ENCODE measurements at places on chromosomes 2 and 18.

GRCh38 chr2:207133820-207134519, 31.8 kb downstream of the KLF7 start:
- no peak for DNase-seq

GRCh38 chr18:7682321-7682720, 115.2 kb downstream of the PTPRM start:
- no peak for DNase-seq

DNA sequence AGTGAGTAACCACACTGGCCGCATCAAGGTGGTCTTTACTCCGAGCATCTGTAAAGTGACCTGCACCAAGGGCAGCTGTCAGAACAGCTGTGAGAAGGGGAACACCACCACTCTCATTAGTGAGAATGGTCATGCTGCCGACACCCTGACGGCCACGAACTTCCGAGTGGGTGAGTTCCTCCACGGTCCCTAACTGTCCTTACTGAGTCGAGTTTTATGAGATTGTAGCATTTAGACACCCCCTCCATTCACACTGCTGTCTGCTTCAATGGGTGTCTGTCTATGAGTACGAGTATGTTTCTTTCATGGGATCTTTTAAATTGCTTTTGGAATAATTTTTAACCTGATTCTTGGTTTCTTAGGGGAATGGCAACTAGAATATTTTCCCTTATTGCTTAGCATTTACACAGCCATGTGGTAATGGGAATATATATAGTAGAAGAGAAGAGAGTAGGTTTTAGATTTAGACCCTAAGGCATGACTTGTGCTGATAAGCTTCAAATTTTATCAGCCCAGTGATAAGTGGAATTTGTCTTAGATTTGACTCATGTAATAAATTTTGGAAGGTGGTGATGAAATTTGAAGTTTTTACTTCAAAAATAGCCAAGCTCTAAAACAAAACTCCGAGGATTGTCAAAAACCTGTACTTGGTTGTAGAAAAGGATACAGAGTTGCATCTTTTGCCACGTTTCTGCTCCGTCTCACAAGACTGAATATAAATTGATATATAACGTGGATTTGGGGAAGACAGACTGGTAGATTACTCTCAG, 188.2 kb downstream of the LTBP1 start:
- DNase-seq, result no peak

- DNase-seq, result no peak
Measured at GRCh38 chr2:16266571-16266970, 326.2 kb downstream of the MYCN start.

DNA sequence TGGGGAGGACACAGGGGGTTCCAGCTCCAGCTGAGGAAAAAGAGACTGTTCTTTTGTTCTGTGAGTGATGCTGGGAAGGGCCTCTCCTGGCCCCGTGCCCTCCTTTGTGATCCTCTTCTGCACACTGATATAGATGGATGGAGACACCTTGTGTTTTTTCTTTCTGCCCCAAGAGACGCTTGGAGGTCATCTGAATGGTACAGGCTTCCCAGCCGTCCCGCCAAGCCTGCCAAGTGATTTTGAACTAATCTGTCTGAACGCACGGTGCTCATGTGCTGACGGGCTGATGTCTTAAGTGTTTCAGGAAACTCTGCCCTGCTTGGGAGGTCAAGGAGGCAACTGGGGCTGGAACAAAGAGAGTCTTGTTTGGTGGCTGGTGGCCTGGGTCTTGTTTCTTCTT, 57.5 kb downstream of the KIF5C start:
- no peak for DNase-seq

DNA sequence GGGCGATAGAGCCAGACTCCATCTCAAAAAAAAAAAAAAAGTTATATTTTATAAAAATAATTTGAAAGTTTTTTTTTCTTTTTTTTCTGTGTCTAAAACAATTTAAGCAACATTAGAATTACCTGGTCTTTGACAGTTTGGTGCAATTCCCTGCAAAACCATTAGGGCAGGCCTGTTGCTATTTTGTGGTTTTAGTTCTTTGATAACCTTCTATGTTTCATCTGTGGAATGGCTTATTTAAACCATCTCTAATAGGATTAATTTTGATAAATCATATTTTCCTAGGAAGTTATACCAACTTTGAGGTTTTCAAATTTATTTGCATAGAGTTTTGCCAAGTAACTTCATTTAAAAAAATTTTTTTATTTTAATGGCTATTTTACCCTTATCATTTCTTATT, 141.2 kb upstream of the TWIST2 start:
- DNase-seq, result no peak

DNA sequence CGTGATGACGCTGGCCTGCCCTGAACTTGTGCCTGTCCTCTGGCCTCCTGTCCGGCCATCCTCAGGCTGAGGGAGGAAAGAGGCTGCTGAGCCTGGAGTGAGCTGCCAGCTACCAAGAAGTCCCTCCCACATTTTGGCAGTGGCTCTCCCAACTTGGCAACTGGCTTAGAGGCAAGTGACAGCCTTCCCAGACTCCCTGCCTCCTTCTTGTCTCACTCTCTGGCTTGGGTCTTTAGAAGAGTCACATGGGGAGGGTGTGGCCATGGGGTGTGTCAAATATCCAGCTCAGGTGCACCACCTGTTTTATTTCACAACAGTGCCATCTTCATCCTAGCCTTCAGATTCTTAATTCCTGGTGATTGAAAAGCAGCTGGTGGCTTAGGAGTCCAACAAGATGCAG, 222.9 kb downstream of the PRKCE start:
- DNase-seq, result no peak

DNA sequence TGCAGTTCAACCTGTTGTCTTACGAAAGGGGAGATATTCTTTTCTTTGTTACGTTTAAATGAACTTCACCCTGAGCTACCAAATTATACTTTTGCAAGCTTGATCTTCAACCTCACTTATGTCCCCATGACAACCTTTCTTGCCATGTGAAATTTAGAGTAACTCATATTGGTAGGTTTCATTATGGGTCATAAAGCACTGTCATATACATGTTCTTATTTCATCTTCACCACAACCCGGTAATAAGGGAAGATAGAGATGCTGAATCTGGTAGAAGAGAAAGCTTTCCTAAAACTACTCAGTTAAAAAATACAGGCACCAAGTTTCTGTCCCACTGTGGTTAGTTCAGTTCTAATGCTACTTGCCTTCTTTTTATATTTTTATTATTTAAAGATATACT, 208.5 kb upstream of the NRP2 start:
- DNase-seq, result no peak

- no peak for DNase-seq
Measured at GRCh38 chr18:77077401-77077800, 55.2 kb downstream of the MBP start.

DNA sequence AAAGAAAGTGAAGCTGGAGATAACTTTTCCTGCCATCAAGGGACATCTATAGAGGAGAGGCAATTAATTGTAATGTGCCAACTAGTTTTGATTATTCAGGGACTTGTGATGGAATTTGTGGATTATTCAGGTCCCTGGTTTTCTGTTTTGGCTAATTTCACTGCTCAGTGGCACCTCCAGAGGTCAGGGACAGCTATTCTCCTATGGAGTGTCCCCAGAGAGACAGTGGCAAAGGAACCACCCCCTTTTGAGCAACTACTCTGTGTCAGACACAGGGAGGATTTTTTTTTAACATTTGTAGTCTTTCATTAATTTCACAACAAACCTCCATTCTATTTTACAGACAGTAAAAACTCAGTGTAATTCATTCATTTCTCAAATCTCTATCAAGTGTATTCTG, 206.0 kb upstream of the SPRED2 start:
- DNase-seq, result no peak

- DNase-seq, result no peak
Measured at GRCh38 chr2:239184968-239185903, 215.6 kb downstream of the HDAC4 start.

DNA sequence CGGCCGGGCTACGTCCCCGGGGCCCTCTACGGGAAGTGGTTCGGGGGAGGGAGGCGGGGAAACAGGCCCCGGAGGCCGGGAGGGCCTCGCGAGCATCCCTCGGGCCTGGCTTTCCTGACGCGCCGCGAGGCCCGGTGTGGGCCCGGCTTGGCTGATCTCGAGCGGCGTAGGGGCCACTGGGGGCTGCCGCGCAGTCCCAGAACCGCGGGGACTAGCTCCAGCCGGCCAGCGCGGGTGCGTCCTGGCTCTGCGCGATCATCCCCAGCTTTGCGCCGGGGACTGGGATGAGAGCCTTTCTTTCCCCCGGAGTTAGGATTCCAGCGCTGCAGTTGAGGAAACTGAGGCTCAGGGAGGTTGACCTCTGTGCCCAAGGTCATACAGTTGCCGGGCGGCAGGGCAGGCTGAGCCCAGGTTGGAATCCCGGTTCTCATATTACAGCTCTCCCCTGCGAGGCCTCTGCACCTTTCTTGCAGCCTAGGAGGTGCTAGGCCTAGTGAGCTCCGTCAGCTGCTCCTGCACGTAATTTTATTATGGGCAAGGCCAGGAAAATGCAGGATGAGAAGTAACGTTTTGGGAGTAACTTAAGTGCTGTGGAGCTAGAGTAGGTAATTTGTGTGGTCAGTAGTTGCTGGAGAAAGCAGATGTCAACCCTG, 501 bp downstream of the LPIN1 start:
- DNase-seq, result no peak

All from stimulated activated CD4-positive, alpha-beta T cell treated with anti-CD3 and anti-CD28 coated beads, Interleukin-1b, Interleukin-23, amount 100 ng/mL, for 4 hours (primary cell).